Stimulated activated CD4-positive, alpha-beta T cell treated with anti-CD3 and anti-CD28 coated beads, Interleukin-1b, Interleukin-23, amount 100 ng/mL, for 24 hours (primary cell): ENCODE measurements at places on chromosomes 13 and 19.

- no peak for DNase-seq
Measured at GRCh38 chr13:110103534-110103933, 203.4 kb downstream of the COL4A1 start.

GRCh38 chr13:94707400-94708021 is 4.8 kb downstream of the SOX21 start:
- no peak for DNase-seq

DNA sequence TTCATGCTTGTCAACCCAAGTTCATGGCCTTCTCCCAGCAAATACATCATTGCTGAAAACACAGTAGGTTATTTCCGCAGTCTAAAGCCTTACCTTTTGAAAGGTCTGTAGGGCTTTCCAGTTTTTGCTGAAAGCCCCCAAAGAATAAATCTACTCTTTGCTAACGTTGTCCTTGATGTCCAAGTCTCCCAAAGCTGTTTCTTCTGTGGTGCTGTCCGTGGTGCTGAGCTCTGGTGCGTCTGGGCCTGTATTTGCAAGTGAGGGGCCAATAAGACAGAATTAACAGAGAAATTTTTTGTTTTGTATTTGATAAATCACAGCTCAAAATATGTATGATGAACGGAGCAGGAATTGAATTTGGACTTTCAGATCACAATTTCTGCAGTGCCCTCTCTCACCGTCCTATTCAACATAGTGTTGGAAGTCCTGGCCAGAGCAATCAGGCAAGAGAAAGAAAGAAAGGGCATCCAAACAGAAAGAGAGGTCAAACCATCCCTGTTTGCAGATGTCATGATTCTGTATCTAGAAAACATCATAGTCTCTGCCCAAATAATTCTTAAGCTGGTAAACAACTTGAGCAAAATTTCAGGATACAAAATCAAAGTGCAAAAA is 9.8 kb upstream of the LGALS16 start:
- no peak for DNase-seq

GRCh38 chr13:31172001-31172400 is 10.3 kb upstream of the HSPH1 start:
- DNase-seq: no peak

DNA sequence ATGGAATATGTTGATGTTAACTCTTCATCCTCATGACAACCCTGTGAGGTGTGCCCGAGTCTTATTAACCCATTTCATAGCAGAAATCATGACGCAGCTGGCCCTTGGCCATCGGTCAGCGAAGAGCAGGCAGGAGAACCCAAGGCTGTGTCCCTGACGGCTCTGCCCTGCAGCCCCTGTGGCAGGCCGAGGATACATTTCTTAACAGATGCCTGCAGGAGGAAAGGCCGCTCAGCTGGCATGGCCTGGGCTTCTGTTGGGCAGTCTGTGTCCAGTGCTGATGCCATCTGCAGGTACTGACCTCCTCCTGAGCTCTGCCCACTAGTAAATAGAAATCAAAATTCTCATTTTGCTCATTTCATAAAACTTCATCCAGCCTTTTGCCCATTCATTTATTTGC is 35.4 kb upstream of the MCF2L start:
- DNase-seq: no peak

DNA sequence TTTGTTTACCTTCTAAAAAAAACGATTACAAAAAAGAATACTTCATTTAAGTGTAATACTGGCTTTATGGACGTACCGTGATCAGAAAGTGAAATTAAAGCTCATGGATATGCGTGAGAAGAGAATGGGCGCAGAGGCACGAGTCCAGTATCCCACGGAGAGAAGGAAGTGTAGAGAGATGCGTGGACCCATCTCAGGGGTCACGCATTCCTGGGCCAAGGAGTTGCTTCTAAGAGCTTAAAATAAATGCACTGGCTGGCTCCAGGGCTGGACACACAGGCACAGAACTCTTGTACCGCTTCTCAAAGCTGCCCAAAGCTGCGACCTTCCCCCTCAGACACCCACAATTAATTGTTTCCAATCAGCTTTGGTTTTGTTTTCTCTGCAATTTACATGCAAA is 8.7 kb upstream of the SPC24 start:
- no peak for DNase-seq

DNA sequence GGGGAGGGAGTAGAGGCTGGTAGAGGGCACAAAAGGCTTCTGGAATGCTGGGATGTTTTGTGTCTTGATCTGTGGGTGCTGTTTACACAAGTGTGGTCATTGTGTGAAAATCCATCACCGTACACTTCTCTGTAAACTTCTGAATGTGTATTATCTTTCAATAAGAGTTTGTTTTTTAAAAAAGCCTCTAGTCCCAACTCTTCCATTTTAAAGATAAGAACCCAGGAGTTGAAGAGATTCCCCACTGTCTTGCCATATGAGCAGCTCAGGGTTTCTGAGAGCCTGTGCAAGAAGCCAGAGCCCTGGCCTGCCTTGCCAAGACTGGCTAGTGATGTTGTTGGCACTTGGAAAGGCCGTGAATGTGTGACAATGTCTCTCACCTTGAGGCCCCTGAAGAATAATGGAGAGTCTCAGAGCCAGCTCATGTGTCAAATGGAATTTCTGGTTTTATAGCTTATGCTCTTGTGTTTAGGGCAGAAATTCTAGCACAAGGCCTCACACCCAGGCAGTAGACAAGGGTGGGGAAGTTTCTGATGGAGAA is 57.5 kb upstream of the NPAS1 start:
- no peak for DNase-seq

GRCh38 chr13:99218545-99218944 is 17.9 kb downstream of the UBAC2 start:
- no peak for DNase-seq

- DNase-seq: no peak
Measured at GRCh38 chr19:54937926-54938325, 9.4 kb downstream of the NLRP7 start.

DNA sequence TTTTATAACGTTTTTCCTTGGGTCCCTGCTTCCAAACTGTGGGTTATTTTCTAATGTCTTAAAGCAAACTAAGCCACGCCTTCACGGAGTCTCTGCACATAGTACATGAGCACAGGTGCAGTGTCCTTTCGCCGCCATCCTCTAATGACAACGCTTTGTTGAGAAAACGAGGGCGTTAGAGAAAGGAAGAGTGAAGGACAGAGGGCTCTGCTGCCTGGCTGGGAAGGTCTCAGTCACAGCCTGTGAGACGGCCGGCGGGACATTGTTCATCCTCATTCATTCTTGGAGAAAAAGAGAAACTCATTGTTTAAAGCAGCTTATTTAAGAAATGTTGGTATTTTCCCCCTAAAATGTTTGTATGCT is 9.5 kb downstream of the IL17D start:
- no peak for DNase-seq

DNA sequence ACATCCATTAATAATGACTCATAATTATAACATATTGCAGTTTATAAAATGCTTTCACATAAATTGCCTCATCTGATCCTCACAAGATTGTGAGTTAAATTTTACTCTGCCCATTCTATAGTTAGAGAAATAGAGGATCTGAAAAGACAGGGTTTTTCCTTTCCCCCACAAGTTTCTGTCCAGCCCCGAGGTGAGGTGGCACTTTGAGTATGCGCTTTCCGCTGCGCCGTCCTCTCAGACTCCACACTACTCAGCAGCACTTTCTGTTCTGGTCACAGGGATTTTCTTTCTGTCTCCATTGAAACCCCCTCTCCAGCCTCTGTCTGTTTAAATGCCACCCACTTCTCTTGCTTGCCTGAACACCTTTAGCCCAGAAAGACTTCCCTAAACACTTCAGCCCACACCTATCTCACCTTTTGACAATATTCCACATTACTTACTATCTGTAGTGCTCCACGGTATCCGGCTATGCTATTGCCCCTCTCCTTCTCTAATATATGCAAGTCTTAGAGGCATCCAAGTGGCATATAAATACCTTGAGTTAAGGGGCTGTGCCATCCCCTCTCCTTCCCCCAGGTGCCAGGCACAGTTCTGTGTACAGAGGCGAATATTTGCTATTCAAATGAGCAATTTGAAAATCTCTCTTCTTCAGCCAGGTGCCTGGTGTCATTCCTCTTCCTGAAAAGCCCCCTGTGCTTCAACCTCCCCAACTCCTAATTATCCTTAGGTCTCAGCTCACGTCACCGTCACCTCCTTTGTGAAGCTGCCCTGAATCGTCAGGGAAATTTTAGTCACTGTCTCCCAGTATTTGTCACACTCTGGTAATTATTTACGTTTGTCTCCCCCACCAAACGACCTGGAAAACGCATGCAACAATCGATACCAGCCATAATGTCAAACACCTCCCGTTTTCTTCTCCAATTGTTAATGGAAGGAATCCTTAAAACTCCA is 268.7 kb downstream of the NHLRC3 start:
- no peak for DNase-seq

GRCh38 chr19:49718991-49719390 is 28.1 kb downstream of the CPT1C start:
- no peak for DNase-seq

DNA sequence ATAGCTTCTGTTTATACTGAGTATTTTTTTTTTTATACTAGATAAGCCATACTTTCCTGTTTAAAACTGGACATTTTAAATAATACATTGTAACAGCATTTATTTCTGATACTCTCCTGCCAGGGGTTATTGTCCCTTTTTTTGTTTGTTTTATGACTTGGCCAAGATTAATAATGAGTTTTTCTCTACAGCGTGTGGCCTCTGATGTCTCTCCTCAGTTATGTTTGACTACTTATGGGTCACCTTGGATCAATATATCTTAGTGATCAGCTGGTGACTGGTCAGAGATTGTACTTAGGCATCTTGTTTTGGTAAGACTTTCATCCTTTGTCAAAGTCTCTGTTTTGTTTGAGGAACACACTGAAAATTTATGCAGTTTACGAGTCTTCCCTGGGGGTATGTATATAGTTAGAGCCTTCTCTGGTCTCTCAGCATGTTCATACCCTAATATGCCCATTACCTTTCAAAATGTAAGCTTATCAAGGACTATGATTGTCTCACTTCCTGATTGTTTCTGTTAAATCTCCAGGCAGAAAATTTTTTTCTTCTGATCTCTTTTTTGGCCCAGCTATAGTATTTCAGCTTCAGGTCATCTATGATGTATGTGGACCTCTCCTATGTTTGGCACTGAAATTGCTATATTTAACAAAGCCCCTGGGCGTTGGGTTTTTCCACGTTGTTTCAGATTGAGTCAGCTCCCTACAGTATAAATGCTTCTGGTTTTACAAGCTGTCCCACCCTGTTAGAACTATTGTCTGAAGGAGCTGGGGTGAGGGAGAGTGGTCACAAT is 87.9 kb downstream of the URI1 start:
- no peak for DNase-seq

- no peak for DNase-seq
Measured at GRCh38 chr19:40799558-40800338, 757 bp downstream of the EGLN2 start.

DNA sequence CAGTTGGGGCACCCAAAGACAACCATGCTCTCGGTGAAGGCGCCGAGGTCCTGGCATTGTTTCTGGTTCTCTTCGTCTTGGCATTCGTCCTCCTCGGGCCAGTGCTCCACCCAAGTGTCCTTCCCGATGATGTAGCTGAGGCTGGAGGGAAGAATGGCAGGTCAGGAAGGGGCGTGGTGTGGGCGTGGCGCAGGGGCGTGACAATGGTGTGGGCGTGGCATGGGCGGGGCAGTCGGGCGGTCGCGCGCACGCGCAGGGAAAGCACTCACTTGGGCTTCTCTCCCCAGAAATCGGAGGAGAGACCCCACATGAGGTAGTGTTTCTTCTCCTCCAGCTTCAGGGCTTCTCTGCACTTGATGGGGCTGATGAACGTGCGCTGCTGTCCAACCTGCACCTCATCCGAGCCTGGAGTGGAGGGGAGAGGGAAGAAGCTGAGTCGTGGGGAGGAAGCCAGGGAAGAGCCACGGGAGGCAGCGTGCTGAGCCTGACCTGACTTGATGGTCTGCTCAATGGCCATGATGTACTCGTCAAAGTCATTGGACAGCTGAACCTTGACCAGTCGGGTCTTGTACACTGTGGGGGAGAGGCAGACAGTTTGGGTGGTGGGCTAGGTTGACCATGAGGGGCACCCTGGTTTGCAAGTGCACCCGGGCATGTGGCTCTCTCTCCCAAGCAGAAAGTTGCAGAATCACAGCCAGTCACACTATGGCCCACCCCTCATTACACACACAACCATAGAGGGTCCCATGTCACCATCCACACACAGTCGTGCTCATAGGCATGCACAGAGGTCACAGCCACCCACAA is 8.1 kb upstream of the TNFSF14 start:
- no peak for DNase-seq

DNA sequence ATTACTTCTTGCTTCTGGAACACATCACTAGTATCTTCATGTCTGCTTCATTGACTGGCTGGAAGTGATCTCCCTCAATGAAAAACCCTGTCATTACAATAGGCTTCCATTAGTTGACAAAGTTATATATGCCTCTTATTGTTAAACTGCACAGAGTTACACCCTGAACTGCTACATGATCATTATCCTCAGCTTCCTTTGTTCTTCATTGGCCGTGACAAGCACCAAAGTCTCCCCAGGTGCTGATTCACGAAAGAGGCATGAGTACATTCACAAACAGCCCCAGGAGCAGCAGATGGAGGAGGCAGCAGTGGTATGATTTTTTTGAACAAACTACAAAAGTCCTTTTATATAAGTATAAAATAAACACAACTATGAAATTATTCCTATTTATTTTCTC is 51.4 kb downstream of the VWA8 start:
- DNase-seq: no peak

- no peak for DNase-seq
Measured at GRCh38 chr13:38624822-38625221, 62.1 kb upstream of the FREM2 start.

GRCh38 chr13:113322043-113322461 is 25.0 kb downstream of the LAMP1 start:
- DNase-seq: no peak

DNA sequence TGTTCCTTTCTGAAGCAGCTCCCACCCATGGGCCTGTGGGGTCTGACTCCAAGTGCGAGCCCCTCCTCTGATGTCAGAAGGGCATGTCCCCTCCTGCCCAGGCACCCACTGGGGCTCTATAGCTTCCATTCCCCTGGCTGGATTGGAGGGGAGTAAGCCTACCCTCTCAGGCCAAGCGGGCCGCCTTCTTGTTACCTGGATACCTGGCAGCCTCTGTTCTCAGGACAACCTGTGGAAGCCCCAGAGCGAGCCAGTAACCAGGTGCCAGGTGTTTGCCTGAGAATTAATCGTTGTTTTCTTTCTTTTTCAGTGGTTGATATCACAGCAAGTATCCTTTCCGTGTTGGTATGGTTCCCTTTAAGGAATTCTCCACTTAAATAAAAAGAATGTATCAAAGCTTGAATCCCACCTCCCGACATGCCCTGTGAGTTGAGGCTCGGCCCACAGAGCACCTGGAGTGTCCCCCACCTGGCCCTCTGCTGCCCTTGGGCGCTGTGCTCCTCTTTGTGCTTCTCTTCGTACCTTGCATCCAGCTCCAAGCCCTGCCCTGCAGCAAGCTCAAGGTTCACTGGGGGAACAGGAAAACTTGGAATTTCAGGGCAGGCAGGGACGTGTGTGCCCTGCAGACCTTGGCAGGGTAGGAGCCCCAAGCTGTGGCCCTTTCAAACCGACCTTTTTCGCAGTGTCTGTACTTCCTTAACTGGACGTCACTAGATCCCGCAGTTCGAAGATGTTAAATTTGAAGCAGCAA is 15.0 kb downstream of the MAU2 start:
- DNase-seq: no peak

- DNase-seq: no peak
Measured at GRCh38 chr19:36136964-36137686, 2.7 kb upstream of the CAPNS1 start.
